ENCODE measurements at places on chromosomes 5 and 9.

DNA sequence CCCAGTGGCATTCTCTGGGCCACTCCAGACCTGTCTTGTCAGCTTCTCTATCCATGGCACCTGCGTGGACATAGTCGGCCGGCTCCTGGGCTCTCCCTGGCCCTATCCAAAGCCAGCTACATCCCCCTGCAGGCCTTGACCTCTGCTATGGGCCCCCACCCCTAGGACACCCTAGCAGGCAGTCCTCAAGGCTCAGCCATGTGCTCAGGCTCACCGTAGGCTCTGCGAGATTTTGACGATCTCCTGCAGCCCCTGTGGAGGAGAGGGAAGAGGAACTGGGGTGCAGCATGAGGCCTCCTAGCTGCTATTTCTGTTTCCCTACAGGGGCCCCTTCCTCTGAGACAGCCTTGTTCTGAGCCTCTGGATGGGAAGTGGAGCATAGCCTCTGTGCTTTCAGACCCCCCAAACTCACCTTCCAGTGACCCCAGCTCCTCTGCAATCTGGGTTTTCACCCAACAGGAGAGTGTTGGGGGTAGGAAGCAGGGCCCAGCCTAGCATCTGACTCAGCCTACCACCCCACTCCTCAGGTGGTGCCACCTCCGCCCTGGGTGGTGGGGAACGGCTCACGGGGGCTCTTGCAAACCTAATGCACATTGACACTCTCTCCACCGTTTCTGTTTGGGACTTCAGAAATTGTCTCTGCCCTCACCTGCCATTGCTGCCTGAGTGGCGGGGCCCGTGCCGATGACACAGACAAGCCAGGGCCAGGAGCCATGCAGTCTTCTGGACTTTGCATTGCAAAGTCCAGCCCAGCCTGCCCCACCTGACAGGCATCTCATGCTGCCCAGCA lies 36.7 kb downstream of the HRH2 start:
- DNase-seq = no peak

DNA sequence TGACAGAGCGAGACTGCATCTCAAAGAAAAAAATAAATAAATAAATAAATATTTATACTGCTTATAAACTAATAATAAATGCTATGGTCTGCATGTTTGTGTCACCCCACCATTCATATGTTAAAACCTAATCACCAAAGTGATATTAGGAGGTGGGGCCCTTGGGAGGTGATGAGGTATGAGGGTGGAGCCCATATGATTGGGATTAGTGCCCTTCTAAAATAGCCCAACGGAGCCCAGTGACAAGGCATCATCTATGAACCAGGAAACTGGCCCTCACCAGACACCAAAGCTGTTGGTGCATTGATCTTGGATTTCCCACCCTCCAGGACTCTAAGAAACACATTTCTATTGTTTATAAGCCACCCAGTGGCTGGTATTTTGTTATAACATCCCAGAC lies 5.1 kb downstream of the FXN start:
- no peak for DNase-seq

DNA sequence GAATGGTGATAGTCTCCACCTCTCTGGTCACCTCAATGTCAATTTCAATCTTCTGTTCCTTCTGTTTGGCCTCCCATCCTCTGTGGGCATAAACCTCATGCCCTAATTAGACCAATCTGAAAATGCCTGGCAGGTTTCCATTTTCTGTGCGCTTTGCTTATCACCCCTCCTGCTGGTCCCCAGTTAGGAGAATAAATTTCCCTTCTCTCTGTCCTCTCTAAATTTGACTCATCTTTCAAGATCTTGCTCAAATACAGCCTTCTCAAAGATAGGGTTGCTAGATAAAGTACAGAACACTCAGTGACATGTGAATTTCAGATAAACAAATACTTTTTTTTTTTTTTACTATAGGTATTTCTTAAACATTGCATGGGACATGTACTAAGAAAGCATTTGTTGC lies 69.4 kb upstream of the CD180 start:
- no peak for DNase-seq

GRCh38 chr9:72599874-72600534 lies 78.6 kb downstream of the TMC1 start:
- no peak for DNase-seq

DNA sequence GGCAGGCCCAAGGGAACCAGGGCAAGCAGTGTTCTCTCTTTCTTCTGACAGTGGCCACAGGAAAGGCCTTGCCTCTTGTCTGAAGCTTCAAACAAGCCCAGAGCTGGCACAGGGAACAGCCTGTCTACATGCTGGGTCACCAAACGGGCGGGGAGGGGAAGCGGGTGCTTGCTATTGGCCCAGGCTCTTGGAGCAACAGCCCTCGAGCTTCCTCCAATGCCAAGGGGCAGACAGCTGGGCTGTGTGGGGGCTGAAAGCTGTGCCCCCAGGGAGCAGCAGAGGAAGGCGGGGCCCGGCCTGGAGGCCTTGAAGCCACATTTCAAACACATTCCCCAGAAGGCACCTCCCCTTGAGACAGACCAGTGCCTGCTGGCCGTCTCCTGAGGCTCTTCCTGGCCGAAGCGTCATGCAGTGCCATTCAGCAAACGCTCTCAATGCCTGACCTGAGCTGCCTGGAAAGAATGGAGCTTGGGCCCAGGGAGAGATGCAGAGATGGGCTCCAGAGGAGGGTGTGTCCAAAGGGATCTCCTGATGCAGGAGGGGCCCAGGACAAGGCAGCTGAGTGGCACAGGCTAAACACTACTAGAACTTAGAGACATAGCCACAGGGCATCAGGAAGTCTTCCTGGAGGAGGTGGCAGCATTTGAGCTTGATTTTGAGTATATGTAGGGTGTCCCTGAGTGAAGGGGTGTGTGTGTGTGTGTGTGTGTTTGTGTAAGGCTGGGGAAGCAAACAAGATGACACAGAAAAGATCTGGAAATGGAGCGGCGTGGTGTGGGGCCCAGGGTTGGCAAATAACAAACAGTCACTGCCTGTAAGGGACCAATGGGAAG lies 2.5 kb downstream of the FIBCD1 start:
- peak; percentile 72 for DNase-seq
